ENCODE measurements at places on chromosomes 1 and 21. TPM values are rescaled to one million over a fixed set of nuclear protein-coding genes. Genes with fewer than 3 reads are reported as not detected.

DNA sequence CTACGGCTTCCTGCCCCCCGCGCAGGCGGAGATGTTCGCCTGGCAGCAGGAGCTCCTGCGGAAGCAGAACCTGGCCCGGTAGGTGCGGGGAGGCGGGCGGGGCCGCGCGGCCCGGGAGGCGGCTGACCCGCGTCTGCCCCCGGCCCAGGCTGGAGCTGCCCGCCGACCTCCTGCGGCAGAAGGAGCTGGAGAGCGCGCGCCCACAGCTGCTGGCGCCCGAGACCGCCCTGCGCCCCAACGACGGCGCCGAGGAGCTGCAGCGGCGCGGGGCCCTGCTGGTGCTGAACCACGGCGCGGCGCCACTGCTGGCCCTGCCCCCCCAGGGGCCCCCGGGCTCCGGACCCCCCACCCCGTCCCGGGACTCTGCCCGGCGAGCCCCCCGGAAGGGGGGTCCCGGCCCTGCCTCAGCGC lies 16.6 kb downstream of the NOC2L start:
- DNase-seq, result no peak

Gene PDZK1
- total RNA-seq, result 0.14 TPM

Gene TIE1
- total RNA-seq, result 699 TPM

Gene CNIH3
- 2.0 TPM for total RNA-seq

DNA sequence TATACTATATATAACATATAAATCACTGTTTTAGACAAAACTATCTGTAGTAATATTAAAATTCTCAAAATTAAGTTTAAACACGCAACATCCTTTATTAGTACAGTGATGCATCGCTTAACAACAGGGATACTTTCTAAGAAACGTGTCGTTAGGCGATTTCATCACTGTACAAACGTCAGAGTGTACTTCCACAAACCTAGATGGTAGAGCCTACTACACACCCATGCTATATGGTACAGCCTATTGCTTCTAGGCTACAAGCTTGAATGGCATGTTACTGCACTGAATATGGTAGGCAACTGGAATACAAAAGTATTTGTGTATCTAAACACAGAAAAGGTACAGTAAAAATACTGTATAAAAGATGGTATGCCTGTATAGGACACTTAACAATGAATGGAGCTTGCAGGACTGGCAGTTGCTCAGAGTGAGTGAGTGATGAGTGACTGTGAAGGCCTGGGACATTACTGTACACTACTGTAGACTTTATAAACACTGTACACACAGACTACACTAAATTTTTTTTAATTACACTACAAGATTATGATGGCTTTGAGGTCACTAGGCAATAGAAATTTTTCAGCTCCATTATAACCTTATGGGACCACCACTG lies 10.5 kb downstream of the FOXJ3 start:
- DNase-seq, result no peak

Gene CD101
- 0.11 TPM for total RNA-seq

Gene TIAM1
- total RNA-seq, result under 0.01 TPM

DNA sequence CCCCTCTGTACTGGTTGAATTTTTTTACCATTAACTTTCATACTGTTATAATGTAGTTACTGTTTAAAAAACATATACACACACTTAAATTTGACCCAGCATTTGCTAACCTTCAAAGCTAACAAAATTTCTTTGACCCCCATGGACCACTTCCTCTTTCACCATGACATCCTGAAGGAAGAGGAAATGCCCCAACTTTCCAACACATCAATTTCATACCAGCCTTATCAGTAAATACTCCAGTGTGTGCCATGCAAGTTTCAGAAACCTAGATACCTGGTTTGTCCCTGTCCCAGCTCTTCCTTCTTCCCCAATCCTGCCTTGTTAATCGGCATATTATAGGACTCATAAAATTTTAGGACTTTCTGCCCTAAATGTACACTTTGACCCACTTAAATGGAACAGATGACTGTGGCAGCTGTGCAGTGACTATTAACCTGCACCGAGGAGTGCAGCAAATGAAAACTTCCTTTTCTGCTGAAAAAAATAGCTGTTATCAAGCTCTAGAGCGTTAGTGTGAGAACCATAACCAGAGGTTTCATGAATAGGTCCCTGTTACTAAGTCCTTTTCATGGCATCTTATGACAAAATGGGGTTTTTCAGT lies 54.1 kb downstream of the DTL start:
- DNase-seq, result no peak

Gene MTFR1L
- 27.6 TPM for total RNA-seq

- DNase-seq, result no peak
These were observed 760 bp upstream of the NPHP4 start for GRCh38 chr1:5992814-5993555.

DNA sequence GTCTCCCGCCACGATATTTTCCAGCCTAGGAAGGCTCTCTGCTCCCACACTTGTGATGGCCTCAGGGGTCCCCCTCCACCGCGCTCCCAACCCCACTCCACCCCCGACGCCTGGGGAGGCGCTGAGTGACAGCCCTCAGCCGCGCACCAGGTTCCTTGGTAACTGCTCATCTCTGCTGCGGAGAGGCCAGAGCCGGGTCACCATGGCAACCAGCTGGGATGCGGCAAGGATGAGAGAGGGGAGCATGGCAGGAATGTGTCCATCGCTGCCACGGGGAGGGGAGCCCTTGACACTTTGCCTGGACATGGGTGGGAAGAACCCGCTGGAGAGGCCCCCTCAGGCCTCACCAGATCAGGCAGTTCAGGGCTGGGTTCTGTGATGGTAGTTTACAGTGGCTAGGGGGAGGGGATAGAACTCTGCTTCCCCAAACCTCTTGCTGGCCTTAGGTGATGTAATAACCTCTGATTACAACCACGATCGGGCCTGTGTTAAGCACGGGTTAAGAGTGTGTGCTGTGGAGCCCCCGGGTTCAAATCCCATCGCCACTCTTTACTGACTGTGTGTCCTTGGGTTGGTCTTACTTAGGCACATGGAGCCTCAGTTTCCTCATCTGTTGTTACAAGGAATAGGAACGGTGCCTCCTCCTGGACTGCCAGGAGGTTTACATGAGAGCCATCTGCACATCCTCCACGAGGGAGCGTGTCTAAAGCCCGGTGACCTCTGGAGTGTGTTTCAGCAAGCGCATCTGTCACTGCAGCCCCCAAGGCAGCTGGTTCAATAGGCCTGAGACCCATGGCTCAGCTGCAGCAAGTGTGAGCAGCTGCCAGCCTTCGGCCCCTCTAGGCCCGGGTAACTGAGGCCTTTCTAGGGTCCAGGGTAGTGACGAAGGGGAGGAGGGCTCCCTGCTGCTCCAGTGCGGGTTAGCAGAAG lies 6.3 kb downstream of the KIF17 start:
- no peak for DNase-seq

- DNase-seq, result no peak
These were observed 29.0 kb downstream of the C1orf52 start for GRCh38 chr1:85230305-85230977.

GRCh38 chr1:16296643-16297042 lies 55.6 kb downstream of the FBXO42 start:
- no peak for DNase-seq

Gene PCSK9
- total RNA-seq, result 0.07 TPM

Gene IL12RB2
- not detected for total RNA-seq

DNA sequence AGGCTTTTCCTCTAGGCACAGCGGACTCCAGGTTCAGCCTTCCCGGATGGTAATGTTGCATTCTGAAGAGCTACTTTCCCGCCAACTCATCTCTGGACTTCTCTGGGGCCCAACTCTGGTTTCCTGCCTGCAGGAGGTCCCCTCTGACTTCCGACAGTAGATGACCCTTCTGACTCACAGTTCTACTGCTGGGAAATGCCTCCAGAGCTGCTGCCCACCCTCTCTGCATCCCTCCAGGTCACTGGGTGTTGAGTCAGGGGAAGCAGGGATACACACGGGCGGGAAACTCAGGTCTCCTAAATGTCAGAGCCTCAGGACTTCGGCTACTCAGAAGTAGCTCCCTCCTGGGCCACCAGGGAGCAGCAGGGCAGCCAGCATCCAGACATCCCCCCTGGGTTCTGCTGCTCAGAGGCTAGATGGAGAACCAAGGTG lies 2.1 kb upstream of the KIF21B start:
- no peak for DNase-seq

Gene CD160
- total RNA-seq, result not detected

DNA sequence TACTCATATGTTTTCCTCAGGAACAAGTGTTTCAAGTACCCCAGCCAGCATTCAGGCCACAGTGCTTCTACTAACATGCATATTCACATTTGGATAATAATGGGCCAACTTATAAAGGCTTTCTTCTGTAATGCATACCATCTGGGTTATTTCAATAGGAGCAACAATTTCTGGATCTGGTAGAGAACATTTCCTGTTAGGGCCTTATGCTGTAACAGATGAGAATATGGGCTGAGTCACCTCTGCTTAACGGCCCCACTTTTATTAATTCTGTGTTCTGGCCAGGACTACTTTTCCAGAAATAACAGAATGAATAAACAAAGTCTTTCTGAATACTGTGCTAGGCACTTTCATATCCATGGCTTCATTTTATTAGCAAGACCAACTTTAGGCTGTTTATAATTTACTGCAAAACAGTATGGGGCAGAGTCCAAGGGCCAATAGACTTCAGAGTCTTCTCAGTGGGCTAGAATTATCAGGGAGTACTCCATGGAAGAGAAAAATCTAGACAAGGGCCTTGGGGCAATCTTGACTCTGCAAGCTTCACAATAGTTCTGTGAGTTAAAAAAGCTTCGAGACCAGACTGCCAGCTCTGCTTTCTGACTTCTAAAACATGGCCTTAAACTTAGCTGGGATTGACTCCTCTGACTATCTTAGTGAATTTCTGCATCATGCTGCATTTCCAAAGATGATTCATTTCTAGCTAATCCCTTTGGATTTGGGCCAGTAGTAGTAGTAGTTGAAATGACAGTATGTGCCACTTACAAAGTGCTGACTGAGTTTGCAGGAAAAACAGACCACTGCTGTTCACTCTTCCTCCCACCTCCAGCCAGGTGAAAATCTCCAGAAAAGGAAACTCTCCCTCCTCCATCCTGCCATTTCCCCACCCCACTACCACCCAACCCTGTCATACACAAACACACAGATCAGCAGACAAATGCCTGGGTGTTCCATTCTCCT lies 8.2 kb upstream of the SSX2IP start:
- DNase-seq, result peak; percentile 43

DNA sequence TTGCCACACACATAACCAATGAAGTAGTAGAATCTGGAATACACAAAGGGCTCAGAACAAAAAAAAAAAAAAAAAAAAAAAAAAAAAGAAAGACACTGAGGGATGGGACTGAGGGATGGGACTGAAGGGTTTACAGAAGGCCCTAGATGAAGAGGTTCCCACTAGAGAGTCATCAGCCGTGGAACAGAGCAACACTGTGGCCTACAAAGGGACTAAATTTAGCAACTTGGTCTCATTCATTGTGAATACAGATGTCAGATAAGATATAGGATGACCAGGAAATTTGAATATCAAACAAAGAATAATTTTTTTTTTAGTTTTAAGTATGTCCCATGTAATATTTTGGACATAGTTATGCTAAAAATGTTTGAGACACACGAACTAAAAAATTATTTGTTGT lies 62.1 kb downstream of the GLUL start:
- no peak for DNase-seq

Gene OR6F1
- total RNA-seq, result not detected

Gene MFAP2
- 12.6 TPM for total RNA-seq

Gene EXTL1
- not detected for total RNA-seq

- no peak for DNase-seq
These were observed 200.6 kb upstream of the HMCN1 start for GRCh38 chr1:185533596-185533995.

All from pulmonary artery endothelial cell (primary cell).